Tibial artery (tissue), 4 donors: ENCODE measurements at places on chromosomes 6 and 20.

DNA sequence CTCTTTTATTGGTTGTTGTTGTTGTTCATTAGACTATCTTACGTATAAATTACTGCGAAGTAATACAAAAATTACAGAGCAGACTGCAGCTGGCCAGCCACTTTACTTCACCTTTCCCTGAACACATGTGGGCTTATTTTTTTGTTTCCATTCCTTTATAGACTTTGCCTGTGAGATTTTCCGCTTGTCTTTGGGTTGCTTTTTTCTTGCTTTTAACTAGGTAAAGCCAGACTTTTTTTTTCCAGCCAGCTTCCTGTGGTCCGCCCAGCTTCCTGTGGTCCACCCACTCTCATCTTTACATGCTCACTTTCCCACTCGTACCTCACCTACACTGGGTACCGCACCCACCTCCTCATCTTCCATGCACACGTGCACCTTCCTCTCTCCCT, 79.0 kb downstream of the IPCEF1 start:
- no peak for DNase-seq

GRCh38 chr20:56554869-56555268, 21.8 kb downstream of the FAM209B start:
- DNase-seq: peak; percentile 32

GRCh38 chr6:136843210-136843609, 20.8 kb downstream of the PEX7 start:
- DNase-seq: no peak

DNA sequence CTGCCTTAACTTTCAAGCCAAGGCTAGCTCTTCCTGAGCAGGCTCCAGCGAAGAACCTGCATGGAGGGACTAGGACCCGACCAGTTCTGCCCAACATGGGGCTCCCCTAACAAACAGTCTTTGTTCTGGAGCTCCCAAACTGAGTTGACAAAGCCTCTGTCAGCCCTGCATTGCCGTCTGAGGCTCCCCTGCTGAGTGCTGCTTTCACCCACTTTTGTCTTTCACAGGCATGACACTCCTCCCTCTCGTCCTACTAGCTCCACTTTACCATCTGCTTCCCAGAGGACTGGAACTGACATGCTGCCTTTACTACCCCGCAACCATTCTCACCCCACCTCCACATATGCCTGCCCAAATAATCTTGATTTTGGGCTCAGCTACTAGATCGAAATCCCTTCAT, 45.1 kb upstream of the B4GALT5 start:
- no peak for DNase-seq

- DNase-seq: no peak
Observed at GRCh38 chr6:160881148-160881808, 110.3 kb upstream of the MAP3K4 start.

GRCh38 chr6:24154121-24154520, 28.1 kb downstream of the NRSN1 start:
- no peak for DNase-seq

DNA sequence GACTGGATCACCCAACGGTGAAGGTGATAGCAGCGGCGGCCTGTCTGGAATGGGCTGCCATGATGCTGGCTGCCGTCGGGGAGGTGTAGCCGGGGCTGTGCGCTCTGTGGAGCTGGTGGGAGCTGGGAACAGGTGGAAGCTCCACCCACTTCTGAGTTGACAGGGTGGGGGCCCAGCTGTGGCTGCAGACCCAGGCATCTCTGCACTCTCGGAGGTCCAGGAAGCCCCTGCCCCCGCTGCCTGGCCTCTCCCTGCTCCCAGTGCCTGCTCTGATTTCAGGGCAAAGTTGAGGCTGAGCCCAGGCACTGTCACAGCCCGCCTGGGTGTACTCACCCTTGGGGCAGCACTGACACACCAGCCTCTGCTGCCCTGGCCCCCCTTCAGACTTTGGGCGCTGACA, 18.1 kb upstream of the CHRNA4 start:
- no peak for DNase-seq

GRCh38 chr6:76771059-76771634, 692.1 kb downstream of the HTR1B start:
- no peak for DNase-seq

- DNase-seq: no peak
Observed at GRCh38 chr20:39146394-39146793, 184.2 kb downstream of the DHX35 start.

GRCh38 chr6:168134560-168135201, 55.7 kb upstream of the FRMD1 start:
- no peak for DNase-seq

DNA sequence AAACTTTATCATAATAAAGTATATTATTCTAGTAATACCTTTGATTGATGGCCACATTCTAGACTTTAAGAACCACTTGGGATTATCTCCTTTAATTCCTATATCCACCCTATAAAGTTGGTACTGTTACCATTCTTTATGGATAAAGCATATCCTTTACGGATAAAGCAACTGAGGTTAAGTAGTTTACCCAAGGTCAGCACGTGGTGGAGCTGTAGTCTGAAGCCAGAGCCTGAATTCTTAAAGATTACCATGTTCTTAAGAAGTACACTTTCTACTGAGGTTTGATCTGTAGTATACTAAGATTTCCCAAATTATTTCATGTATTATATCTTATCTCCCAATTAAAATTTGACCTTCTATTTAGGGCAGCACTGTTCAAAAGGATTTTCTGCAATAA, 3.0 kb upstream of the NCOA7 start:
- DNase-seq: no peak

DNA sequence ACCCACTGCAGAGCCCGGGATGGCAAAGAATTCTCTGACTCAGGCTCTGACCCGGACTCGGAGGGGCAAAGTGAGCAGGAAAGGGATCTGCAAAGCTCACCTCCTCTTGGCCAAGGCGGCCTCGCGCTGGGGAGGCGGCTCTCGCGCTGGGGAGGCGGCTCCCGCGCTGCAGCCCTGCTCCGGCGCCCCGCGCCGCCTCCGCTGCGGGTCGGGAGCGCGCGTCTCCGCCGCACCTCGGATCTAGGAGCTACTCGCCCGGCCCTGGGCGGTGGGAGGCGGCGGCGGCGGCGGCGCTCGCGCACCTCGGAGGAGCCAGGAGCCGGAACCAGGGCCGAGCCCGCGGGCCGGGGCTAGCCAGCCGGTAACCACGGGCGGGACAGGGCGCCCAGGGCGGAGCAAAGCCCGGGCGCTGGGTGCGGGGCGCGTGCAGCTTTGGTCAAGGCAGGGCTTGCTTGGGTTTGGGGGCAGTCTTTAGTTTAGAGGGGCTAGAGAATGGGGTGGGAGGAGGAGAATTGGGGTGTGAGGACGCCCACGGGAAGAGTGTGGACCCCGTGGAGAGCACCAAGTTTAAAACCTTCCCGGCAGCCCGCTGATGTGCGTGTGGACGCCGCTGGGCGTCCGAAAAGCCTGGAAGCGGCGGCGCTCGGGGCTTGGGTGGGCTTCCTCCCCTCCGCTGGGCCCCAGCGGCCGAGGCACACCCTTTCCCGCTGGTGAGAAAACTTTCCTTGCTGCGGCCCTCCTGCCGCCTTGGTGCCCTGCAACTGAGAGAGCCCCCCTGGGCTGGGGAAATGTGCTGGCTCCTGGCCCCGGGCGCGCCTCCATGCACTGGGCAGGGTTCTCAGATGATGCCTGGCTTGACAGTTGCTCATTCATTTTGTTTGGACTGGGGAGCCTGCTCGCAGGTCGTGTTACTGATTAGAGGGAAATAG, at the start of gene MRAP2:
MRAP2 (plus strand) TSS at position 250 of the 929 bp plus-strand sequence. CDS start 21,547 bp downstream, outside the sequence.
- peak; percentile 70 for DNase-seq

GRCh38 chr20:41654884-41655283, 36.7 kb upstream of the CHD6 start:
- no peak for DNase-seq

DNA sequence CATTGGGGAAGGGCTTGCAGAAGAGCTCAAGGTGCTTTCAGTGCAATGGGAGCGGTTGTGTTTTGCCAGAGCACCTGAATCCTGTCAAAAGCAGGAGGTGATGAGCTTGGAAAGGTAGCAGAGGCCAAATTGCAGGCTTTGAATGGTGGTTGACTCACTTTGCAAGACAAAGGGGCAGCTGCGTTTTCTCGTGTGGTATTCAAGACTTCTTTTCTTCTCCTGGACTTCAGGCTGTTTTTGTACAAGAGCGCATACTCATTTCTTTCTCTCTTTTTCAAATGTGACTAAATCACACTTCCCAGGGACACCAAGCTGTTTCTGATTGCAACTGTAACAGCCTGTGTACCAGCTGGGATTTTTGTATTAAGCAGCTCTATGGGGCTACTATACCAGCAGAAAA, 32.3 kb downstream of the GHRH start:
- no peak for DNase-seq

- DNase-seq: no peak
Observed at GRCh38 chr6:40328386-40328985, 258.7 kb downstream of the LRFN2 start.

- DNase-seq: no peak
Observed at GRCh38 chr6:37511910-37512399, 12.3 kb upstream of the CCDC167 start.

- no peak for DNase-seq
Observed at GRCh38 chr6:3324262-3324942, 65.7 kb downstream of the PSMG4 start.

- DNase-seq: no peak
Observed at GRCh38 chr20:46267108-46268105, 40.9 kb downstream of the CDH22 start.

DNA sequence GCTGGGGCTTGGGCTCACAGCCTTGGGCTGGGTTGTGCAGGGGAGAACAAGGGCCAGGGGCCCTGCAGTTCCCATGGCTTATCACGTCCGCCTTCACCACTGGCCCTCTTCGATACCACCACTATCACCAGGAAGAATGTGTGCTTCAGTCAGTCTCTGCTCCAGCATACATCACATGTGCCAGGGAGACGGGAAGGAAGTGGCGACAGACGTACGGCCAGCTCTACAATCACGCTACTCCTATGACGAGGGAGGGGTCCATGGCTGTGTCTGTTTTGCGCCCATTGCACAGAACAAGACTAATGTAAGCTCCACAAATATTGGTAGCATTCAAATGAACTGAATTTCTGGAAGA, 72.1 kb downstream of the TRAM2 start:
- no peak for DNase-seq

- DNase-seq: no peak
Observed at GRCh38 chr6:77231438-77232305, 231.6 kb downstream of the HTR1B start.

DNA sequence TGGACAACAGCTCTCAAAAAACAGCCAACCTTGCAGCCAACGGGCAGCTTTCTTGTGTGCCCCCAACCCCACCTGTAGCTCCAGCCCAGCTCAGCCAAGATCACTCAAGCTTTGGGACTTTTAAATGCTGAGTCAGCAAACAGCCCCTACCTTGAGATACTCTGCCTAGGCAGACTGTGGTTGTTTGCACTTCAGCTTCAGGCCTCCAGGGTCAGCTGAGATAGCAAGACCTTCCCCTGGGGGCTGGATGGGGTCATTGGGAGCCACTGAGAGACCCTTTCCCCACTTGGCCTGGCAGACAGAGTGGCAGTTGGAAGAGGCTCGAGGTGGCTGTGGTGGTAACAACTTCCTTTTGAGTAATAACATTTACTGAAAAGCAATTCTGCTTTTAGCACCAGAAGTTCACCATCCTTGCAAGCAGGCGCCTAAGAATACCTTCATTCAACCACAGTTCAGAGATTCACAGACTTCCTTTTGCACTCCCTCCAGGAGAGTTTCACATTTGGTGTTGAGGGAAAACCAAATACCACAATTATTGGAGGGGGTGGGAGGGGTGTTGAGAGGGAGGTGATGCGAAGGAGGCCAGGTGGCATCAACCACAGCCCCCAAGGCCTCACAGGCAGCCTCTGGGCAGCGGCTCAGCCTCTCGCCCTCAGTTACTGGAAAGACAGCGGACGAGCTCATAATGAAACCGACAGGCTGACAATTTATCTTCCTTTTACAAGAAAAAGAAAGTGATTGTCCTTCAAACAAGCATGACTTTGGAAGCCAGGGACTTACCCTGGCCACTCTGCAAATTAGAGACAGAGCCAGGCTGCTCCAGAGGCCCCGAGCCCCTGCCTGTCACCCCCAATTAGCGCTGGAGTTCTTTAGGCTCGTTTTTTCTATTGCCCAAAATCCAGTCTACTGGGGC, 148.1 kb downstream of the CEBPB start:
- DNase-seq: no peak

DNA sequence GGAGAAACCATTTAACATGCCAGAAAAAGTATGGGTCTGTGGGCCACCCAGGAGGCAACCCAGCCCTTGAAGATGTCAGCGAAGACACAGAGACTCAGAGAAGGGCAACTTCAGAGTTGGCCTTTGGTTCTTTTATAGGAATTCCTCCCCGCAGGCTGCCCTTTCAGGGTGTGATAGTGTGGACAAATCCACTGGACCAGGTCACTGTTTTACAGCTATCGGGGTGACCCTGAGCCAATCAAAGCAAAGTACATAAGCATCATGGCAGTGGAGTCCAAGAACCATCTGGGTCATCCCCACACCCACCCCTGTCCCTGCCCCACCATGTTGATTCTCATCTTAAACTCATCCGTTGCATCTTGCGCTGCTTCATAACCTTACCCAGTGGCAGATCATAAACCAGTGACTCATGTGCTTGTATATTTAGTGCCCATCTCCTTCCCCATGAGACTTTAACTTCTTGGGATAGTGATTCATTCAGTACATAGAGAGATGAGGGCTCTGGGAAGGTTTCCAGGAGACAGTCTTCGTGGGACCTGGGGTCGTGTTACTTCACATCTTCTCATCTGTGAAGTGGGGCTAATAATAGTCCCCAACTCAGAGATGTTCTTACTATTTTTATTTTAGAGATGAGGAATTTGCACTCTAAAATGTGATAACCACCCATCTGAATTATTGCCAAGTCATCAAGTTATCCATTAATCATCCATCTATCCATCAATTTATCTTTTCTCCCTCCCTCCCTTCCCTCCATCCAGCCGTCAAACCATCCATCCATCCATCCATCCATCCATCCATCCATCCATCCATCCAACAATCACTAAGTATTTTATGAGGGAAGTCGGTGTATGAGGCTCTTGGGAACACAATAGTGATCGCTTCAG, 51.0 kb downstream of the EDN3 start:
- no peak for DNase-seq

DNA sequence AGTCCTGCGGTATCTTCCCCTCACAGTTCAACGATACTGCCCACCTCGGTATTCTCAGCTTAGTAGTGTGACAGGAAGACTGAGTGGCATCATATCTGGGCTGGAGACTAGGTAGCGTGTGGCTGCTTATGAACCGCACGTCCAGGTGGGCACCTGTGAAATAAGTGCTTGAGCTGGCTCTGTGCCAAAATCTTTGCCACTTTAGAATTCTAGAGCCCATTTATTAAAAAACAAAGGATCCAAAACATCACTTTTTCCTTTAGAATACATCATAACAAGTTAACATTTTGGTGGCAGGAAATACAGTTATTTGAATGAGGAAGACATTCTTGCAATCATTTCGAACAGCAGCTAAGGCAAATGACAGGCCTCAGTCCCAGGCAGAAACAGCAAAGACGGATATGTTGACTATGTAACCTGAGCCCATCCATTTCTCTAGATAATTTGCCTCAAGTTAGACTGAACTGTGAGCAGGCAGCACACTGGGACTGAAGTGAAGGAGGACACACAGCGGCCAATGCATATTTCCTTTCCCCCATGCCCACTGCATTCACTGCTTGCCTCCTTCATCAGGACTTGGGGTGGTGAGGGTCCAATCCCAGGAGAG, 136.6 kb downstream of the GMDS start:
- DNase-seq: no peak
